ENCODE measurements at places on chromosomes 16 and 17.
A peak's percentile ranks its signal among the peaks of the same experiment; 100 is the strongest.

- DNase-seq, result no peak
Measured at GRCh38 chr17:57092171-57092570, 7.1 kb downstream of the AKAP1 start.

GRCh38 chr17:5077781-5078105 lies 524 bp upstream of the ZFP3 start:
- no peak for DNase-seq

GRCh38 chr16:13453938-13454553 lies 465.9 kb upstream of the ERCC4 start:
- peak; percentile 52 for DNase-seq

DNA sequence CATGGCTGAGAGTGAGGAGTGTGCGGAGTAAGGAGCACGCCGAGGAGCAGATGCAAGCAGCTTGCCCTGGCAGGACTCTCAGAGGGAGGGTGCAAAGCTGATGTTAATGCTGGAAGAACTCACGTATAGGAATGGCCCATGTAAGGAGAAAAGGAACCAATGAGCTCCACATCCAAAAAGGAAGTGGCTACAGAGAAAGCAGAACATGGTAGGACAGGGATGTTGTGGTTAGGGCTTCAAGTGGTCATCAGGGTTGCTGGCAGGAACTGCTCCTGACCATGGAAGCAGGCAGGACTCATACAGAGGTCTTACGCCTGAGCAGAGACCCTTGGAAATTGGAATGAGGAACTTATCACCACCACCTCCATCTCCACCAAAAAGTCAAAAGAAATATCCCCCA lies 5.2 kb downstream of the MYO1D start:
- DNase-seq, result no peak

DNA sequence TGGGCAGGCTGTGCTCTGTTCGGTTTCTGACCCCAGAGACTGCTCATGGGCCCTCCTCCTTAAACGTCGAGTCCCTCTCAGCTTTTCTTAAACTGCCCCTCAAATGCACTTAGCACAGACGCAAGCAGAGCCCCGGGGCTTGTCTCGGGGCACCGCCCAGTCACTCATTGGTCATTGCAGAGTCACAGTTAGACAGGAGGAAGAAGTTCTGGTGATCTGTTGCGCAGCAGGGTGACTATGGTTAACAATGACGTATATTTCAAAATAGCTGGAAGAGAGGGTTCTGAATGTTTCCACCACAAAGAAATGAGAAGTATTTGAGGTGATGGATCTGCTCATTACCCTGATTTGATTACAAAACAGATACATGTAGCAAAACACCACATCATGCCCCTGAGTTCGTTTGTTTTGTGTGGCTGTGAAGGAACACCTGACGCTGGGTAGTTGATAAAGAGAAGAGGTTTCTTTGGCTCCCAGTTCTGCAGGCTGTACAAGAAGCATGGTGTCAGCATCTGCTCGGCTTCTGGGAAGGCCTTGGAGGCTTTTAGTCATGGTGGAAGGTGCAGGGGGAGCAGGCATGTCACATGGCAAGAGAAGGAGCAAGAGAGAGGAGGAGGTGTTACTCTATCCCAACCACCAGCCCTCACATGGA lies 387.4 kb downstream of the CPPED1 start:
- DNase-seq, result no peak

DNA sequence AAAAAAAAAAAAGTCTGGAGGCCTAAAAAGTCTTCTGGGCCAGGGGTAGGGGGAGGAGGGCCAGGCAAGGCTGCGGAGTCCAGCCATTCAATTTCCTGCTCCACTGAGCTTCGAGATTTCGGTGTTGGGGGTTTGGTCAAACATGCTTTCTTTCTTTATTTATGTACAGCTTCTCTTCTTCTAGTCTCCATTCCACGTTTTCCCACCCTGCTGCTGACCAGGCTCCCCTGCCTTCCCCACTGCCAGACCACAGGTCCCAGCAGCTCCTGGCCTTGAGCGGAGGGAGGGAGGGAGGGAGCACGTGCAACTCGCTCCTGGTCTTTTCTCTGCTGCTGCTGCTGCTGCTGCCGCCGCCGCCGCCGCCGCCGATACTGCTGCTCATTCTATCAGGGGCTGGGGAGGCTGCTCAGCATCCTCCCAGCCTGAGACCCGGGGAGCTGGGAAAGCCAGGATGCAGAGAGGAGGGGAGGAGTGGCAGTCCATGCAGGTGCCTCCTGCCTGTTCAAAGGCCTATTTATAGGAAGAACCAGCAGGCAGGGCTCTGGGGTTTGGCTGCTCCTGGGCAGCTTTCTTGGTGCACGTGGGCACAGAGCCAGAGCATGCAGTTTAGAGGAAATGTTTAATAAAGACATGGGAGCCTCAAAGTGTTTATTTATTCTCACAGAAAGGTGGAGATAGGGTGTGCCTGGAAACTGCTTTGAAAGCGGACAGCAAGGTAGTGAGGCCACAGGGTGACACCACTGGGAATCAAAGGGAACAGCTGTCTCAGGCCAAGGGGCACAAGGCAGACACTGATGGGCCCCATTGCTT lies 23.4 kb upstream of the ZFHX3 start:
- DNase-seq, result peak; percentile 71

DNA sequence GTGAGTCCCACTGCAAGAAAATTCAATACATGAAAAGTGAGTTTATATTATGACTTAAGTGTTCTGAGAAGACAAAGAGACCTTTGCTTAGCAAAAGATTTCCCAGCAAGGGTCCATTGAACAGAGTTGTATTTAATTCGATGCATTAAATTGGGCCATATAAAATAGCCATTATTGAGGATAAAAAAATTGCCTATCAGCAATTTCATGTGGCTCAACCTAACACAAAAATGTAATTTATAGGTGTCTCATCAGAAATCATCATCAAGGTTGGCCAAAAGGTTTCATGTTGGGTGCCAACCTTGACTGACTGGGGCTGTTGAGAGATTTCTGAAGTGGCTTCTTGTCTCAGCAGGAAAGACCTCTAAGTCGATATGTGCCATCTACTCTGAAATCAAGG lies 84.8 kb upstream of the TOX3 start:
- DNase-seq, result no peak

DNA sequence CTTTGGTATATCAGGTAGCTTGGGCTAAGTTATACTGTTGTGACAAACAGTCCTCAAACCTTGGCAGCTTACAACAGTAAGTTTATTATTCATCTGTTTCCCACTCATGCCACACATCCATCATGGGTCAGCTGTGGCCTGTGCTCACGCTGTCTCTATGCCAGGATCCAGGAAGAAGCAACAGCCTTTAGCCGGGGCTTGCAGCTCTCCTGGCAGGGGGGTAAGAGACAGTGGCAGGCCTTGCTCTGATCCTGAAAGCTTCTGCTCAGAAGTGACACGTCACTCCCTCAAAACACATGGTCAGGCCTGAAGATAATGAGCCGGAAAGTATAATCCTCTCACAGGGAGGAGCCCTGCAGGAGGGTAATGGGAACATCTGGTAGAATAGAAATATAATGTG lies 377.6 kb downstream of the CPPED1 start:
- no peak for DNase-seq

GRCh38 chr17:42098730-42099399 lies 592 bp upstream of the ZNF385C start:
- DNase-seq, result no peak
